A172 (cell line): ENCODE measurements at places on chromosomes 11 and 22.

DNA sequence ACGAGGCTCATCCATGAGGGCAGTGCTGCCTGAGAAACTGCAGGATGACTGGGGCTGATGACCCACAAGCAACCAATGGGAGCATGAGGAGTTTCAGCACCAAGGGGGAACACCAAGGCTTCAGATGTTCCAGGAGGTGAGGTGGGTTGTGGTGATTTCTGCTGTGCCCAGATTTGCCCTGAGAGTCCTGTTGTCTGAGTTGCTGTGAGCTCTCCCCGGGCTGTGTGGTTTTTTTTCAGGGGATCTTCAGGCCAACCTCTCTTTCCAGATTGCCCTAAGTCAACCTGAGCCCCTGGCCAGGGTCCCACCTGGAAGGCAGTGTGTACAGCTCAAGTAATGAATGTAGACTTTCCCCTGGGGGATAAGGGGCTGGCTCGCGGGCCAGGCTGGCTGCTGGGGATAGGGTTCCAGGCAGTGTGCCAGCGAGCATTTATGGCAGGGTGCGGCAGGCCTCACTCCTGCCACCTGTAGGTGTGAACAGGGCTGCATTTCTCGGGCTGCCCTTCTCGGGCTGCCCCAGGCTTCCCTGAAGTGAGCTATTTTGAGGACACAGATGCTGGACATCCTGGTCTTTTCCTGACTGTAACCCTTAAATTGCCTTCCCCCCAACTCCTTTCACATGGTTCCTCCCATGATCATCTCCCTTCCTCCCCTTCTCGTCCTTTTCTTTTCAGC is 9.8 kb downstream of the SLC22A6 start:
- peak; percentile 40 for DNase-seq

DNA sequence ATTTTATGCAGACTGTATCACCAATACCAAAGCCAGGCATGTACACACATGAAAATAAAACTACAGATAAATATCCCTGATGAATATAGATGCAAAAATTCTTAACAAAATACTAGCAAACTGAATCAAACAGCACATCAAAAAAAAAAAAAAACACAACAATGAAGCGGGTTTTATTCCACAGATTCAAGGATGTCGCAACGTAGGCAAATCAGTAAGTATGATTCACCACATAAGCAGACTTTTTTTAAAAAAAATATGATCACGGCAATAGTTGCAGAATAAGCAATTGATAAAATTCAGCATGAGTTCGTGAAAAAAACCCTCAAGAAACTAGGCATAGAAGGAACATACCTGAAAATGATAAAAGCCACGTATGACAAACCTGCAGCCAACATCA is 21.3 kb downstream of the OR51F1 start:
- no peak for DNase-seq

GRCh38 chr22:24737582-24737981 is 36.9 kb downstream of the PIWIL3 start:
- DNase-seq: no peak

DNA sequence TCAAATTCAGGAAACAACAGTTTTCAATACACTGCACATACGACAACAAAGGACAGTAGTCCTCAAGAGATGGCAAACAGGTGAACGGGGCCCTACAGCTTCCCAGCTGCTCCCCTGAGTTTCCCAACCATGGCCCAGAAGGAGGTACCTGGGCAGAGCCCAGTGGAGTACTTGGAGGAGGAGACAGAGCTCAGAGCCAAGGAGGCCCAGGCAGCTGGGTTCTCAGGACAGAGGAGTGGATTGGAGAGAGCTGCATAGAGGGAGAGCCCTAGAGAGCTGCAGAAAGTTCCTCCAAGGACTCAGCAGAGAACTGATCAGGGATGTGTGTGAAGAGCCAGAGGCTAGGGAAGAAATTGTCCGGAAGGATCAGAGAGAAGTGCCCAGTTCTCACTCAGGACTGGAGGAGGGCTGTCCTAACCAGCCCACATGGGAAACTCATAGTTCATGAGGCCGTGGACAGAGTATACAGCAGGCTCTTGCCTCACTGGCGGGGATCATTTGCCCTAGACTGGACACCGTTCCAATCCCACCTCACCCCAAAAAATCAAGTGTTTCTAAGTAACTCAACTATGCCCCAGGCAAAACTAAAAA is 7.6 kb upstream of the ASCL2 start:
- DNase-seq: no peak

GRCh38 chr22:47382164-47382890 is 619.9 kb downstream of the TBC1D22A start:
- DNase-seq: no peak

DNA sequence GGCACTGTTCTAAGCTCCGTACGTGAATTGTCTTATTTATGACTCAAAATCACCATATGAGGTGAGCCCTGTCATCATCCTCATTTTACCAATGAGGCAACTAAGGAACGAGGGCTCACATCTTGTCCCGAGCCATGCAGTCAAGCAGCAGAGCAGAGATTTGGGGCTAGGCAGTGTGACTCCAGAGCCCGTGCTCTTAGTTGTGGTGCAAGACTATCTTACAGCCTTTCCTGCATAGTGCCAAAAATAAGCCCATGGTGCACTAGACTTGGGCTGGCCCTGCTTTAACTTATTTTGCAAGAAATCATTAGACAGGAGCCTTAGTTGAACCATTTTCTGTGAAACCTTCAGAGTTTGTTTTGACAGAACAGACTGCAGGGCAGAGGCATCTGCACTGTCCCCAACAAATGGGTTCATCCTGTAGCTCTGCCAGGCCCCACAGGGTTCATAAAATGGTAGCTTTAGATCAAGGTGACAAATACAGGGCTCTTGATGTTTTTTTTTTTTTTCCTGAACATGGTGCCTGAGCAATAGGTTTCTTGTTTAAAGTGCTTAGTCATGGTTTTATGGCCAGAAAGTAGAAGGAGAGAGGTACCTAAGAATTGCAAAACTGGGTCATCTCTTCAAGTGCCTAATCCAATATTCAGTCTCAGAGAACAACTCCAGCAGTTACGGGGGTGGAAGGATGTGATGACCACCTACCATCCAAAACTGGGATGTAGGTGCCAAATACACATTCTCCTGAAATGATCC is 56.6 kb downstream of the BMAL1 start:
- DNase-seq: no peak

- no peak for DNase-seq
Observed at GRCh38 chr11:34566208-34566551, 52.6 kb upstream of the ELF5 start.

GRCh38 chr11:78060533-78060932 is 3.1 kb upstream of the THRSP start:
- no peak for DNase-seq

GRCh38 chr11:111378861-111379601 is at the start of gene POU2AF1:
Gene POU2AF1, minus strand, starts transcription at chr11:111379275. Its CDS starts 98 bp downstream, at chr11:111379177.
- DNase-seq: no peak

DNA sequence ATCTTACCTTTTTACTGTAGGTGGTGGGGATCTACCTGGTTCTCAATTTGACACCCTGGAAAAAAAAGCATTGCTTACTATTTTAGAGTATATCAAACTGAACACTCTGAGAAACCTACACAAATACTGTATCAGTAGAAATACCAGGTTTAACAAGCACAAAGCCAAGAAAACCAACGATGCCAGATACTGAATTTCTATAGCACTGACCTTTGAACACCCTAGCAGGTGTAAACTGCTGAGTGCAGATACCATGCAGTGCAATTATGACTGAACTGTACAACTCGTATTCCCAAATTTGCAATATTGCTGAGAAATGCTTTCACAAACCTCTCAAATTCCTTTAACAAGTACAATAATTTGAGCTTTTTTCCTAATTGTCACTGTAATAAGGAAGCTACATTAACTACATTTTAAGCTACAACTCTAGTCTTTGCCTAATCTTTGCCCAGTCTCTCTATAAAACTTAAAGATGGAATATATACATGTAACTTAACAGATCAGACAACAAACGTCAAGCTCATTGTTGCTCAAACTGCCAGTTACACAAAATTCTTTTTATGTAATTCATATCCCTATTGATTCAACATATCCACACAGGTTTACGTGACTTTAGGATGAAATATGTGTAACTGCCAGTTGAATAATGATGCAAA is 8.9 kb downstream of the TAF1D start:
- DNase-seq: no peak

- no peak for DNase-seq
Observed at GRCh38 chr11:14318581-14318981, 40.4 kb downstream of the RRAS2 start.

DNA sequence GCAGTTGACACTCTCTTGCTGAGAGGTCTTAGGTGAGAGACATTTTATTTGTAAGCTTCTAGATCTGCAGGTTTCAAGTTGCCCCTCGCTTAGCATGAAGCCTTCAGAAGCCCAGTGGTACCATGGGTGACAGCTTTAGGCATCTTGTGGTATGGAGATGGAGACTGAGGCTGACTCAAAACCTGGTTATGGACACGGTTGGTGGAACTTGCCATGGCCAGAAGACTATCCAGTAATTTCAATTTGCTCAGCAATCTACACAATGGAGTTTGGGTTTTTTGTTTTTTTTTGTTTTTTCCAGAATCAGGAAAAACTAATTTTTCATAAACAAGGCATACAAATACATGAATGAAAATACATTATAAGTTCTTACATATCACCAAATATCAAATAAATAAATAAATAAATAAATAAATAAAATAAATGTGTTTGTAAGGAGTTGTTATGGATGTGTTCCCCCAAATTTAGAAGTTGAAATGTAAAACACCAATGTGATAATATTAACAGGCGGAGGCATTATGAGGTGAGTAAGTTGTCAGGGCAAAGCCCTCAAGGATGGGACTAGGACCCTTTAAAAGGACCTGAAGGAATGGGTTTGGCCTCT is 22.6 kb downstream of the ETS1 start:
- no peak for DNase-seq

- no peak for DNase-seq
Observed at GRCh38 chr11:8800520-8801110, 110.4 kb upstream of the AKIP1 start.

GRCh38 chr22:30324014-30324730 is 2.6 kb downstream of the TBC1D10A start:
- no peak for DNase-seq

GRCh38 chr11:20368438-20368837 is 4.9 kb downstream of the HTATIP2 start:
- DNase-seq: peak; percentile 35

DNA sequence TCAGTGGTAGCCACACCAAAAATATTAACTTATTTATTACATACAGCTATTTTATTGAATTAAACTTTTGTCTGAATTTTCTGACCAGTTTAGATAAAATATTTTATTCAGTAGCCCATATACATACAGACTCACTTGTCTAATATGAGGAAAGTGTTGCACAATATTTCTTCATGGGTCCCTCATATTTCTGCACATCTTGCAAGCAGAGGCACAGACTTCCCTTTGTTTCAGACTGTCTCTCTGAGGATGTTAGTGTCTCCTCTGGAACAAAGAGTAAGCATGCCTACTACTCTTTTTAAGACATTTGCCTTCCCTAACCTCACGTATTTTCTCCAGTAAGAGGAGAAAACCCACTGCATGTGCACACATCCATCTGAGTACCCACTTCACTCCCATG is 81.2 kb downstream of the OR5AK2 start:
- no peak for DNase-seq

DNA sequence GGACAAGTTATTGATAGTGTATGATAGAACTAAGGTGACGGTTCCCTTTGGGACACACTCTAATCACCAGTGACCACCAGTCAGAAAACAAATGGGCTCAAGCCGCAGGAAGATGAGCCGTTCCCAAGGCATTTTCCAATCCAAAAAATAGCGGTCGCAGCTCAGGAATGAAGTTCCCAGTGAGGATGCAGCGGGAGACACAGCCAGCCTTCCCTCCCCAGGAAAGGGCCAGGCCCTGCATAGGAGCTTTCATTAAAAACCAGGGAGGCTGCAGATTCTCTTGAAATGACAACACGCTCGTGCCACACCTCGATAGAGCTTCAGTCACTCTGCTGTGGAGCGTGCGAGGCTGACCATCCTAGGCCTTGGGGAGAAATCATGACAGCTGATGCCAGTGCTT is 65.8 kb upstream of the WNT7B start:
- DNase-seq: no peak

- no peak for DNase-seq
Observed at GRCh38 chr11:104442321-104442720, 278.4 kb upstream of the PDGFD start.

GRCh38 chr11:102513869-102514268 is 16.7 kb downstream of the MMP7 start:
- no peak for DNase-seq

DNA sequence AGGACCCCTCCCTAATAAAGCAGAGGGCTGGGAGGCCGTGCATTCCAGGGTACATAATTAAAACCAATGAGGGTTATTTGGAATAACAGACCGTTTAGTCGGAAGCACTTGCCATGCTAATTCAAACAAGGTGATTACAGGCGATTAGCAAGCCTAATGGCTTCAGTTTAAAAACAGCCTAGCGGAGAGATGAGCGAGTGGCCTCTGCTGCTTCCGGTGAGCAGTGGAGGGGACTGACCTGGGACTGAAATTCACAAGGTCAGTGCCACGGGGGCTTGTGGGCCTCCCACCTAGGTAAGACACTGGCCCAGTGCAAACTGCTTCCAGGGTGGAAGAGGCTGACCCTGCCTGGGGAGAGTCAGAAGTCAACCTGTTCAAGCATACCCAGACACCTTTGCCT is 56.8 kb upstream of the ALX4 start:
- DNase-seq: no peak

DNA sequence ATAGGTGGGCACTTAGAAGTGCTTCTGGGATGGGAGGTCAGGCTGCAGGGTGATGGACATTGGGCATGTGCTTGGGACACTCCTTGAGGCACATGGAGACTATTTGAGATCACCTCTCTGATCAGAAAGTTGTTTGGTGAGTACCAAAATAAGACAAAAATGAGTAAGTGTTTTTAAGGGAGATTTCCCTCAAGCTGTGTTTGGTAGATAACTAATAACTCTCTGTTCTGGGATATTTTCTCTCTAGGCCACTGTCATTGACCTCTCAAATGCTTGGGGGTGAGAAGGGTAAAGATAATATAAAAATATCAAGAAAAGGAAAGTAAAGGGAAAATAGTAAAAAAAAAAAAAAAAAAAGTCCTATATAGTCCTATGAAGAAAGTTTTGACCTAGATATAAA is 117.8 kb downstream of the TEAD1 start:
- DNase-seq: no peak

- no peak for DNase-seq
Observed at GRCh38 chr11:76459299-76459698, 14.5 kb downstream of the EMSY start.

DNA sequence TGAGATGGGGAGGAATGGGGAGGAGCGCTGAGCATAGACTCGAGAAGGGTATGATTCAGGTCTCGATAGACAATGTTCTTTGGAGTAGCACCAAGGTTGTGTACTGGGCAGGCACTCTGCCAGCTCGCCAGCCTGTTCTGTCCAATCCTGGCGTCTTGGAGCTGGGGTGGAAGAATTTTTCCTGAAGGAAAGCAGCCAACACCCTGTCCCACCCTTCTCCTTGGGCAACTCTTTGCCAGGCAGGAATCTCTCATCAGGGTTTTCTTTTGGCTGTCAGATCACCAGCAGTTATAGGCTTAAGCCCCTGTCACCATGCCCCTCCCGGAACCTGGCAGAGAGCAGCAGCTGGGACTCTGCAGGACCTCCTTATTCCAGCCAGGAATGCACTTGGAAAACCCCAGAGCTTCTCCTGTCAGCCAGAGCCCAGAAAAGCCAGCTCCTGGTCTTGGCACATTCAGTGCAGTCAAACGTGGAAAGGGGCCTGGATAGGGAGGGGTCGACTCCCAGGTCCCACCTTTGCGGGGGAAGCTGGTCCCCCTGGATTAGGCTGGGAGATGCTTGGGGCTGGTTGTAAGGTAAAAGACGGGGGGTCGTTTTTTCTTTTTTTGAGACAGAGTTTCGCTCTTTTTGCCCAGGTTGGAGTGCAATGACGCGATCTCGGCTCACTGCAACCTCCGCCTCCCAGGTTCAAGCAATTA is 14.4 kb upstream of the SPTBN2 start:
- DNase-seq: peak; percentile 30

GRCh38 chr11:28631148-28631547 is 523.0 kb downstream of the METTL15 start:
- no peak for DNase-seq
